Activated T-helper 1 cell treated with Interleukin-2 at 50 U/mL for 16 hours (primary cell): ENCODE measurements at places on chromosomes 2 and 18.

GRCh38 chr2:13000664-13001363, 284.1 kb downstream of the TRIB2 start:
- no peak for DNase-seq

GRCh38 chr2:160109939-160110673, 47.7 kb upstream of the PLA2R1 start:
- no peak for DNase-seq

- no peak for DNase-seq
Measured at GRCh38 chr2:64177315-64177714, 33.1 kb upstream of the PELI1 start.

- DNase-seq = no peak
Measured at GRCh38 chr2:156982615-156983014, 274.9 kb upstream of the GALNT5 start.

DNA sequence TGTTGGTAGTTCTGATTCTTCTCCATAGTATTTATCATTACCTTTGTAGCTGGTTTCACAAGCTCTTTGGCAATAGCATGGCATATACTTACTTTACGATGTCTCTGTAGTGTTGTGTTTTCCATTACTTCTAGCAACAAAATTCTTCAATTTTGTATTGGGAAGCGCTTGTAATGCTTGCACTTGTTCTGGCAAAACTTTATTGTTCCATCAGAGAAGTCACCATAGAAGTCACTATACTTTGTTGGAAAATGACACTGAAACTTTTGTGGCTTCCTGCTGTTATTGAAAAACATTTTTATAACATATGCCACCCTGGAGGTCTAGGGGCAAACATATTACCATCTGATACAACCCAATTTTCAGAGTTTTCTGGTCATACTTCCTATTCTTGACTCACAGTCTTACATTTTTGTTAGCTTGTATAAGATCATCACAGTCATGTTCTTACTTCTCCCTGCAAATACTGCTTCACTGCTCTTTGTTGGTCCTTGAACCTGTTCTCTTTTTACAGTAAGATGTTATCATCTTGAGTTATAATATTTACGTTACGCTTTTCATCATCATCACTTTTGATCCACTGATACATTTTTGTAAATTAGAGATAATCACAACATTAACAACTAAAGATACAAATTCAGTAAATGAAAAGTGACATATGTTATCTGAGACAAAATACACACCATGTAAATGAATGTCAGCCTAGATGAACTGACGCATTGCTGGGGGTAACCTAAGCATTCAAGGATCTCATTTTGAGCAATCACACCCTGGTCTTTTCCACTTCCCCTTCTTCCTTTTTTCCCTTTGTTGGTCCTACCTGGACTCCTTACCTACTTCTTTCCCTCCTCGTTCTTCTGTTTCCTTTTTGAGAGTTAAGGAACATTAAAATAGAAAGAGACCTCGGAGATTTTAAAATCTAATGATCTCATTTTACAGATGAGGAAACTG, 33.3 kb upstream of the CXCR4 start:
- DNase-seq = no peak

- DNase-seq = no peak
Measured at GRCh38 chr18:3171631-3172030, 48.1 kb downstream of the MYOM1 start.

DNA sequence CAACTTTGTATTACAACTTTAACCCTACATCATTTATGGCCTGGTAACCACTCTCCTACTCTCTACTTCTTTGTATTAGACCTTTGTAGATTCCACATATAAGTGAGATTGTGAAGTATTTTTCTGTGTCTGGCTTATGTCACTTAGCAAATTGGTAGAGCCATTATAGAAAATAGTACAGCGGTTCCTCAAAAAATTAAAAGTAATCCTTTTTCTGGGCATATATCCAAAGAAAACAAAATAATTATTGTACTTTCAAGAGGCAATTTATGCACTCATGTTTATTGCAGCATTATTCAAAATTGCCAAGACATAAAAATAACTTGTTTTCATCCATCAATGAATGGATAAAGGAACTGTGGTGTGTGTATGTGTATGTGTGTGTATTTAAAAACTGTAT, 537.5 kb upstream of the FSIP2 start:
- no peak for DNase-seq

- no peak for DNase-seq
Measured at GRCh38 chr2:72778410-72778809, 47.4 kb downstream of the EXOC6B start.

DNA sequence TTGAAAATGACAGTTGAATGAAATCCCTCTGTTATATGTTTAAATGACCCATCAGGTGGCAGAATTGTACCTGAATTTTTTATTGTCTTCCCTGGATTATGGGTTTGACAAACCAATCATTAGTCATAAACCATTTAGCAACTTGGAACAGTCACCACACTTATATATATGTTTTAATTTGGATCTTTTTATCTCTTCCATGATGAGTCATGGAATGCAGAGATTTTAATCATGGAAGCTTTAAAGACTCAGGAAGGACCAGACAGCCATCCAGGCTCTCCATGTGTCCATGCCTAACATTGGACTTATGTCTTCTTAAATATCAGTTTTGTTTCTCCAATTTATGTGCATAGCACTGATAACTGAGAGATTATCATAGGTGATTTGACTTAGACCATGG, 188.3 kb upstream of the ZSWIM2 start:
- no peak for DNase-seq

DNA sequence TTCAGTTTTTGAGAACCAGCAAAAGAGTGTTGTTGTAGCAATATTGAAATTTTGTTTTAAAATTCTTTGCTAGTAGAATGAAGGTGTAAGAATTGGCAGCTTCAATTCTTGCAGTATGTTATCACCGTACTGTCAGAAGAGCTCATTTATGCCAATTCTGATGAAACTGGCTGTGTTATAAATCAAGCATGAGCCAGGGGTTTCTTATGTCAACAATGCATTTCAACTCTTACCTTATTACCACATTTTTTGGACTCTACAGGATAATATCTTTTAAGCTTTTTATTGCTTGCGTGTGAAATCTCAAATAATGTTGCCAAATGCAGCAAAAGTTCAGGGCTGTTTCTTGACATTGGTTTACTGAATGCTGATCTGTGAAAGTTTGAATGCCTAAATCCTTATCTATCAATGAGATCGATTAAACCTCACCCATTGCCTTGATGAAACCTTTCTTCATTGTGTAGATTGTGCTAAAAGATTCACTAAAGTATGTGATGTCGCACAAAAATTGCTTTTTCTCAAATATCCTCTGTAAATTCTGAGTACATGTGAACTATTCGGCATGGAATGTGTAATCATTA, 1389.3 kb upstream of the ZEB2 start:
- DNase-seq = no peak

- DNase-seq = no peak
Measured at GRCh38 chr2:160469164-160469563, 24.4 kb downstream of the RBMS1 start.

GRCh38 chr2:43490252-43490786, 105.5 kb downstream of the THADA start:
- no peak for DNase-seq

DNA sequence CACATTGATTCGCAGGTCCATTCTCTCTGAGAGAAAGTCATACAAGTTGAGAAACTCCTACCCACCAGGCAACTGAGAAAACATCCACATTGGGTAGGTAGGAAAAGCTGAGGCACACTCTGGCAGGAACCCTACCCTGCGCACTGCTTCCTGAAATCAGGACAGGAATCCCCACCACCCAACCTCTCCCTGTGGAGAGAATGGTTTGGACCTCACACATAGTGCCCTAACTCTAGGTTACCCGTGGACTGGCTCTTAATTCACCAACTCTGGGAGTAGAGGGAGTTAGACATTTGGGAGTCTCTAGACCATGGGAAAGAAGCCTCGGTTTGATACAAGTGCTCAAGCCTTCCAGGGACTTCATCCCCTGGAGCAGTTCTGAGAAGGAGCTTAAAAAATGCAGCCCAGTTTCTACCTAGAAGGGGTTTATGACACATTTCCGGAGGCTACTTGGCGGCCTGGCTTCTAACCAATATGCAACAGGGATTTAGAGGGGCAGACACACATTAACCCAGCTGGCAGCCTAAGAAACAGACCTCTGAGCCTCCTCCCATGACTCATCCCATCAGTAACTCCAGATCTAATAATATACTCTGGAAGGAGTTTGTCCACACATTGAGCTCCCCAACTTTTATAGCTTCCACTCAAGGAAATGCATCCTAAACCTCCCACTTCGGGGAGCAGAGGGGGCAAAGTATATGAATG, 136.7 kb downstream of the EML6 start:
- no peak for DNase-seq

DNA sequence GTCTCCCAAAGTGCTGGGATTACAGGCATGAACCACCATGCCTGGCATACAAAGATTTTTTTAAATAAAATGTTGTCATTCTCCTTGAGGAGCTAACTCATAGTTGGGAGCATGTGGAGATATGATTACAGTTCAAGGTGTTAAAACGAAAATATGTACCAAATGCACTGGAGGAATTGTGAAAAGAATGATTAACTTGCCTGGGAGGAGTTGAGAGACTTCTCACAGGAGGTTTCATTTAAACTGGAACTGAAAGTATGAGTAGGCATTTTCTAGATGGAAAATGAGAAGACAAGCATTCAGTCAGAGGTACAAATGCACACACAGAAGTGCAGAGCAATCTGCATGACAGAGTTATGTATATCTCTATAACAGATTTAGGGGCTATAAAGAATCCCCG, 126.6 kb upstream of the PDE1A start:
- DNase-seq = no peak

DNA sequence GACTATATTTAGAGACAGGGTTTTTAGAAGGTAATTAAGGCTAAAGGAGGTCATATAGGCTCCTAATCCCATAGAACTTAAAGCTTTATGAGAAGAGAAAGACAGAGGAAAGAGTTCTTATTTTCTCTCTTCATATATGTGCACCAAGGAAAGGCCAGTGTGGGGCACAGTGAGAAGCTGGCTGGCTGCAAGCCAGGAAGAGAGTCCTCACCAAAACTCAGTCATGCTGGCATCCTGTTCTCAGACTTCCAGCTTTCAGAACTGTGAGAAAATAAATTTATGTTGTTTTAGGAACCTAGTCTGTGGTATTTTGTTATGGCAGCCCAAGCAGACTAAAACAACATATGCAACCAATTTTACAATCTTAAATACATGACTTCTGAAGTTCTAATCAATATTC, 31.5 kb upstream of the ATIC start:
- no peak for DNase-seq

GRCh38 chr2:9944330-9944758, 7.1 kb upstream of the GRHL1 start:
- no peak for DNase-seq

DNA sequence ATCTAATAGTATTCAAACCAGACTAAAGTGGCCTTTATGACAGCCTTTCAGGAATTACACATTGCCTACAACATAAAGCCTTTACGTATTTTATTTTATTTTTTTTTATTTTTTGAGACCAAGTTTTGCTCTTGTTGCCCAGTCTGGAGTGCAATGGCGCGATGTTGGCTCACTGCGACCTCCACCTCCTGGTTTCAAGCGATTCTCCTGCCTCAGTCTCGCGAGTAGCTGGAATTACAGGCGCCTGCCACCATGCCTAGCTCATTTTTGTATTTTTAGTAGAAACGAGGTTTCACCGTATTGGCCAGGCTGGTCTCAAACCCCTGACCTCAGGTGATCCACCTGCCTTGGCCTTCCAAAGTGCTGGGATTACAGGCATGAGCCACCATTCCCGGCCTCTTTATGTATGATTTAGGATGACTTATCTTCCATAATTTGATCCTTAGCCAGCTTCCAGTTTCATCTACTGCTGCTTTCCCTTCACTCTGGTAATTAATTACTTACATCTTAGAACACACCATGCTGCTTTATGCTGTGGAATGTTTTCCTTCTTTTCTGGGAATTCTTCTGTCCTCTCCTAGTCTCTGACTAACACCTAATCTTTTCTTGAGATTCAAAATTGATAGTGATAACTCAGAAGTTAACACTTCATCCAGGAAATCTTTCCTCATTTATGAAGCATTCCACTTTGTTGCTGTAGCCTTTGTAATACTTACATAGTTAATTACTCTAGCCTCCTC, 2.6 kb downstream of the USP14 start:
- no peak for DNase-seq

DNA sequence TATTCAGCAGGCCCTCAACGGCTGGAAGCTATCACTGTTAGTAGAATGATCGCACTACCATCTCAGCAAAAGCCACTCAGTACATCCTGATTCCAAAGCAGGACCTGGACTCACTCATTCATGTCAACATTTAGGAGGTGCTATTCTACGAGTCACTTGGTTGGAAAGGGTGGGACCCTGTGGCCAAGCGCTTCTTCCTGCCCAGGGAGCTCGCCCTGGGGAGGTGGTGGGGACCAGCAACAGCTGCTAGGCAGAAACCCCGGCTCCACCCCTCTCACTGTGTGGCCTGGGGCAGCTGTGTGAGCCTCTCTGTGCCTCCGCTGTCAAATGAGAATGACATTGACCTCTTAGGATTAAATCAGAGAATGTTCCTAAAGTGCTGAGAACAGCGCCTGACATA, 231.4 kb downstream of the EIPR1 start:
- no peak for DNase-seq

- no peak for DNase-seq
Measured at GRCh38 chr2:200447139-200447855, 62.6 kb downstream of the KCTD18 start.

DNA sequence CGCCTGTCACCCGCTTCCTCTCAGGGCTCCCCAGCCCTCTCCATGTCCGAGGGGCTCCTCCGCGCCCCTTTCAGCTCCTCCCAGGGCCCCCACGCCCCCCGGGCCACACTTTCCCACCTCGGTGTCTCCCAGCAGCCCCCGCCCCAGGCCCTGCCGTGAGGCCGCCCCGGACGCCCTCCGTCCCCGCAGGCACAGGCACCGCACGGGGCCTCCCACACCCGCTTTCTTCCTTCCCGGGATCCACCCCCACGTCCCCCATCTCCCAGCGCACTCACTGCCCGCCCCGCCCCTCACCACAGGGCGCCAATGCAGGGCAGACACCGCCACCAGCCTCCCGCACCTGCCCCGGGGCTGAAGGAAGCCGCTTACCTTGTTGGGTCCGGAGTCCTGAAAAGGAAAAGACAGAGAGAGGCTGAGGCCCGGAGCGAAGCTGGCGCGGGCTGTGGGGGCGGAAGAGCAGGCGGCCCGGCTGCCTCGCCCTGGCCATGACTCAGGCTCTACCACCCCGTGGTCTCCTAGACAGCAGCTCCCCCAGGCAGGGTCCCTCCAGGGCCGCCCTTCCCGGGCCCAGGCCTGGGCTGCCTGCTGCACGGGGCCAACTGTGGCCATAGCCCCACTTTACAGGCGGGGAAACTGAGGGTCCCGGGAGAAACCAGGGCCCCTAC, 37.7 kb downstream of the KIF1A start:
- DNase-seq = no peak

GRCh38 chr2:40466332-40466906, 14.5 kb upstream of the SLC8A1 start:
- no peak for DNase-seq
